Neural crest cell (in vitro differentiated cells): ENCODE measurements at places on chromosomes 13 and 19.

- DNase-seq = no peak
Observed at GRCh38 chr13:100211016-100211710, 122.3 kb downstream of the PCCA start.

DNA sequence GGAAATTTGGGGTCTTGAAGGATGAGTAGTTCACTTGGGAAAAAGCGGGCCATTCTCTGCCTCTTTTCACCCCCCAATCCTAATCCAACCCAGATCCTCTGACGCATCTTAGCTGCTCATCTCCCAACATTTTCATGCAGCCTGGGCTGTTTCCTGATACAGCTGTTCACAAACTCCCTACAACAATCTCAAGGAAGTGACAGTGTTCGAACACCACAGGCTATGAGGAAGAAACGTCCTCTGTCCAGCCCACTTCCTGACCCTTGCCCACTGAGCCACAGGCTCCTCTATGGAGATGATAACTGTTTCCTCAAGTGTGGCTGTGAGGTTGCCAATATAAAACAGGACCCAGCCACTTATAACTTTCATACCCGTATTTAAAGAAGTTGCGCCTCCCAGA, 16.2 kb downstream of the LMTK3 start:
- no peak for DNase-seq

DNA sequence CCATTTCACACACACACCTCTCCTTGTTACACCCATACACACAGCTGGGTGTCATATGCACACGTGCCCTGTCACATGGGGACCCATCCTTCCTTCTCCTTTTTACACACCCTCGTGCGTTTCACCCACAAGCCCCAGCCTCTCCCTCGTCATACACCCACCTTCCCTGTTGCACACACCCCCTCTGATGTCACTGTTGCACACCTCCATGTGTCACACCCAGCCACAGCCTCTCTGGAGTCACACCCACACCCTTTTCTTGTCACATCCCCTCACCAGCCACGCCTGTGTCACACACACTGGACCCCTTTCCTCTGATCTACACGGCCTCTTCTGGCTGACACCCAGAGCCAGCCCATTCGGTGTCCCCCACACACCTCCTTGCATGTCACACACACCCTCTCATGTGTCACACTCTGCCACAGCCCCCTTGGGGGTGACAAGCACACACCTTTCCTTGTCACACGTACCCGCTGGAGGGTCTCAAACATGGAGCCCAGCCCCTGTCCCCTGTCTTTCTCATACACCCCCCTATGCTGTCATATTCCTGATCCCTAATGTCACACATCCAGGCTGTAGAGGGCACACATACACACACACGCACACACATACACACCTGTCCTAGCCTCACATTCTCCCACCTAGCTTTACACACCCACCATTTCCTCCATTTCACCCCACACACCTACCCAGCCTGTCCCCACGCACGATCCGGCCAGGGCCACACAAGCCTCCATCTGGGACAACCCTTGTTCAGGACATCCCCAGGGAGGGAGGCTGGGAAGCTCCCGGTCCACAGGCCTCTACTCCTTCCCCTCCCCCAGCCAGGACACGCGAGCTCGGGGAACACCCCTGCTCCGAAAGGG, 1.4 kb downstream of the NOVA2 start:
- no peak for DNase-seq

- no peak for DNase-seq
Observed at GRCh38 chr13:70023516-70023915, 84.1 kb upstream of the ATXN8OS start.

- no peak for DNase-seq
Observed at GRCh38 chr13:66805657-66806056, 424.5 kb downstream of the PCDH9 start.

GRCh38 chr13:76724421-76724820, 161.8 kb downstream of the KCTD12 start:
- no peak for DNase-seq

DNA sequence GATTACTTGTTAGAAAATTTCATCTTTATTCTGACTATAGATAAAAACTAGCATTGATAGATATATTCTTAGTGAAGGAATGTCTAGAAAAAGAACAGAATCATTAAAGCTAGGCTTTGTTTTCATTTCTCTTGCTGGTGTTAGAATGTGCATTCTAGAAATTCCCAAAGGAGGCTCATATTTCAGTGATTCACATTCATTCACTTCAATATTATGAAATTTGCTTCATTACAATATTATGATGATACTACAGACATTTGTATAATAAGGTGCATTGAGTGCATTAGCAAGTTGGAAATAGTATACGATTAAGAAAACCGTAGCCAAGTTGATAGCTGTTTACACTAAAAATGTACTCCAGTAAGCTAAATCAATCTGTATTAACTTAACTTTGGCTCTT, 70.7 kb upstream of the MYCBP2 start:
- DNase-seq = no peak
